GM18507 (cell line): ENCODE measurements at places on chromosomes 7 and 10.

DNA sequence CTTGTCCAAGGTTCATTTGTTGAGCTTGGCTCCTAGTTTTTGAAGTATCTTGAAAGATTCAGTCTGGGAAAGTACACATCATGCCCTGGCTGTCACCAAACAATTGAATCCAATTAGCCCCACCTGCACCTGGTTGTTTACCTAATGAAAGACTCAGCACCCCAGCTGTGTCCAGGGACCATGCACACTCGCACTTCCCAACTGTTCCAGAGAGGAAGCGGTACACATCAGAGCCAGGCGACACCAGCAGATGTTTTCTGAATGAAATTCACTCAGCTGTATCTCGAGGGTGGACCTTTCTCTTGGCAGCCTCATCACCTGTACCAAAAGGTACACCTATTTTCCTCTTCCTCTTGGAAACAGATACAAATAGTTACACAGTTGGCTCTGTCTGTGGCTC is 216.4 kb upstream of the LRGUK start:
- no peak for DNase-seq

DNA sequence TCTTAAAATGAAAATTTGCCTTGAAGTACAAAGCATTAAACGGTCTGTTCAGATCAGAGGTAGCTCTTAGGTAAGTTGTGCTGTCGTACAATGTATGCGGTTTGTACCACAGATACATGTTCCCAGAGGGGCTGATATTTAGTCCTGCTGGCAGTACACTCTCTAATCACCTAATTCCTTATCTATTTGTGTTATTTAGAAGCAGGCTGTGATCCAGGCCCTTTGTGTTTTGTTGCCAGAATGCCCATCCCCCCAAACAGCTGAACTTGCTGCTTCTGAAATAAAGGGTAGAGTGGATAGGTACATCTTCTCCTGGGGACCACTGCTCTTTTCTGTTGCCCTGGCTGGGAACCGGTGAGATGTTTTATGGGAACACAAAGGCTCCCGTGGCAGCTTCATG is 84.5 kb downstream of the SND1 start:
- no peak for DNase-seq

DNA sequence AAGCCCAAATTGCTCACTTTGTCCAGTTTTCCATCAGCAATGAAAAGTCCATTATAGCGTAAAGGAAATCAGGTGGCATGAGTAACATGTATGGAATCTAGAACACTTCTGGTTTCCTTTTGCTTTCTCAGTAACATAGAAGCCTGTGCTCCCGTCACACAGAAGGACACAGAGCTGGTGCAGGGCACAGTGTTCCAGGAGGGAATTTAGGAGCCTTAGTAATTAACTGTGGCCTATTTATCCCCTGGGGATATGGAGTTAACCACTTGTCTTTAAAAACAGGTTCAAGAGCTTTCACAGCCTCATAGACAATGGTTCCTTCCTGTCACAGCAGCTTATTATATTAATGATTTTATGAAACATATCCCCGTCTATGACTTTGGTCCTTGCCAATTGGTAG is 189.9 kb downstream of the NEBL start:
- no peak for DNase-seq

DNA sequence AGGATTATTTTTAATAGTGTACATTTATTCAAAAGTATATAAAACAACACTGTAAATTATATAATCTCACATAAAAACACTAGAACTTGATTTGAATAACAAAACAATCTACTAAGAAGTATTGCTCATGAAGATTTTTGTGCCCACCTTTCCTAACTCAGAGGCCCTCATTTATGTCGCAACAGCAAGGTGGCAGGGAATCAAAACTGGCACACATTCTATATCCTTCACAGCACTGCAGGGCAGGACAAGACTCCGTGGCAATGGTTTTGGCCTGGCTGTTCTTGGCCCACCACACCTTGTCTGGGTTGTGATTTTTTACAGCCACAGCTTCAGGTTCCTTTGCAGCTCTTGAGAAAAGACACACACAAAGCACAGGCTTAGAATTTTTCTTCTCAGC is 3.4 kb upstream of the CUZD1 start:
- DNase-seq, result no peak

GRCh38 chr7:150989456-150989855 is 1.4 kb upstream of the NOS3 start:
- DNase-seq, result no peak

DNA sequence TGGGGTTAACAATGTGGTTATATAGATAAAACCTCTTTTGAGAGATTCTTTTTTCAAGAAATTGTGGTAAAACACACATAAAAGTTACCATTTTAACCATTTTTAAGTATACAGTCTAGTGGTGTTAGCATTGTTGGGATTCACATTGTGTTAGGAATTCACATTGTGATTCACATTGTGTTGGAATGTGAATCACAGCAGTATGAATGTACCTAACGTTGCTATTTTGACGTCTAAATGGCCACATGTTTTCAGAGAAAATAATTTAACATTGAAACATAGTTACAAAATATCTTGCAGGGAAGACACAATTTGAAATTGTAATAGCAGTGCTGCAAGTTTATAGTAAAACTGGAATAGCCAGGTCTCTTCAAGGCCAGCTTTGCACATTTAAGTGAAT is 129.0 kb downstream of the BICC1 start:
- DNase-seq, result no peak

- no peak for DNase-seq
Observed at GRCh38 chr7:16594061-16594460, 51.5 kb downstream of the ANKMY2 start.

DNA sequence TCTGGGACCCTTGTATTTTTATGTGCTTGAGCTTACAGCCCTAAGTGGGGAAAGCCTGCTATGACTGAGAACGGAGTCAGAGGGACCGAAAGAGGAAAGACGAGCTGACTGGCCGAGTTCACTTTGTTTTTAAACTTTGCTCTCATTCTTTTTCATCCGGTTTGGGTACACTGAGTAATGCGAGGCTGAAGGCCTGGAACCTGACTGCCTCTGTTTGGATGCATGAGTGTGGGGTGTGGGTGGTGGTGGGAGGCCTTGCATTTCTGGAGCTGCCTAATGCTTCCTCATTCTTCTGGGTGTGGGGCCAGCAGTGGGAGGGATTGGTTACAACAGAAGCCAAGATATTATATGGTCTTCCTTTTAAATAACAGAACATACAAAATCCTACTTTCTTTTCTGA is 155.5 kb downstream of the BUB3 start:
- DNase-seq, result no peak

DNA sequence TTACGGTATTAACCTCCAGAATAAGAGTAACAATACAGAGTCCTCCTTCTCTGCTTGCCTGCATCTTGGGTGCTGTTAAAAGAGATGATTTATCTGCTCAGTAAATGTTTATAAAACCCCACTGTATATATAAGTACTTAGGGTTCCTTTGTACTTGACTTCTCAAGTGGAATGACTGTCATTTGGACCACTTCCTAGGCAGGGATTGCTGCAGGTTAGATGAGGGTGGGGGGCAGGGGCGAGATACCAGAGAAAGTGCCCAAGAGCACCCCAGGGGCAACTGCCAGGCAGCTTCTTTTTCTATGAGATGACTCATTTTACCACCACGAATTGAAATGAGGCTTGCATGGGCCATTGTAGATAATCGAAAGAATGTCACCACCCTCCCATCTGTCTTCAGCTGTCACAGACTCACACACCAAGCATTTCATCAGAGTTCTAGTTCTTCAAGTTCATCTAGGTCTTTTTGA is 421.9 kb upstream of the GALNT17 start:
- no peak for DNase-seq

GRCh38 chr7:107025449-107026103 is 18.9 kb upstream of the PRKAR2B start:
- no peak for DNase-seq

- no peak for DNase-seq
Observed at GRCh38 chr7:105691680-105692564, 110.6 kb upstream of the EFCAB10 start.

DNA sequence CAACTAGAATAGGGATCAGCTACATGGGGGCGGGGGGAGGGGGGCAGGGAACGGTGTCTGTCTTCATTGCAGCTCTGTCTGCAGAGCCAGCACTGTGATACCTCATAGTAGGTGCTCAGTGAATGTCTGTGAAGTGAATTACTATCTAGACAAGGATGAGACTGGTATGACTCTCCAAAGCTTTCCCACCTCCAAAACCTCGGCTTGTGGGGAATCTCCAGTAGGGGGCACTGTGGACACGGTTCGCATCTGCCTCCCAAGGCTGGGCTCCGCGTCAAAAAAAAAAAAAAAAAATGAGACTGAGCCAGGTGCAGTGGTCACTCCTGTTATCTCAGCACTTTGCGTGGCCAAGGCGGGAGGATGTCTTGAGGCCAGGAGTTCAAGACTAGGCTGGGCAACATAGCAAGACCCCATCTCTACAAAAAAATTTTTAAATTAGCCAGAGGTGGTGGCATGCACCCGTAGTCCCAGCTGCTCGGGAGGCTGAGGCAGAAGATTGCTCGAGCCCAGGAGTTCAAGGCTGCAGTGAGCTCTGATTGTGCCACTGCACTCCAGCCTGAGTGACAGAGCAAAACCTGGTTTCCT is 9.6 kb downstream of the TRIM56 start:
- DNase-seq, result no peak

DNA sequence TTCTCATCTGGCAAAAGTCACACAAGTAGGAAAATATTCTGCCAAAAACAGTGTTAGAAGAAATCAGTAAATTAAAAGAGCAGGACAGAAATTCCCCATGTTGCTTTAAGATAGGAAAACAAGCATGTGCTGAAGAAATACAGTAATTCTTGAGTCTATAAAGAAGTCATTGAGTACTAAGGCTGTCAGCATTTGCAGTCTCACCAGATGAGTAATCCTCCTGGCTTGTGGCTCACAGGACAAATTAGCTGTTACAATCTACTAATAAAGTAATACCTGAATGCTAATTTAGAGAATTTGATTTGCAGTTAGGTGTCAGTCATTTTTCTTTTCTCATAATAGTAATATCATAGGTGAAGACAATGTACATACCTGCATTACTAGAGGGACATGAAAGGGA is 1158.9 kb upstream of the CELF2 start:
- no peak for DNase-seq

GRCh38 chr10:78460204-78460603 is 426.5 kb downstream of the RPS24 start:
- no peak for DNase-seq

GRCh38 chr7:45394117-45394708 is 180.0 kb upstream of the ADCY1 start:
- no peak for DNase-seq

GRCh38 chr10:89966211-89966610 is 264.8 kb downstream of the KIF20B start:
- no peak for DNase-seq

- DNase-seq, result no peak
Observed at GRCh38 chr7:8065356-8065813, 96.8 kb downstream of the GLCCI1 start.

GRCh38 chr7:31033674-31034300 is 18.3 kb upstream of the ADCYAP1R1 start:
- DNase-seq, result no peak

- DNase-seq, result no peak
Observed at GRCh38 chr7:123752534-123752933, 3.7 kb upstream of the WASL start.

DNA sequence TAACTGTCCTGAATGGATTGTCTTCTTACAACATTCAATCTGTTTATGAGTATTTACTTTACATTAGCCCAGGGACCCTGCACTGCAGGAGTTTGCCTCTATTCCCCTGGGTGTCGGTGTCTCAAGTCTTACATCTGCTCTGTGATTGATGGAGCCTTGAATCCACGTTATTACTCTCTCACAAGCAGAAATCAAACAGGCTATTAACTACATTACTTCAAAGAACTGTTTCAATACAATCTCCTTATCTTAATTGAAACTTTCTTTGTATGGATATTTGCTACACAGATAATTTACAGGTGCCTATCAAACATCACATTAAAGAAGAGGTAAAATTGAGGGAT is 3.1 kb upstream of the ARID5B start:
- DNase-seq, result no peak

GRCh38 chr10:102785818-102786217 is 42.1 kb downstream of the WBP1L start:
- no peak for DNase-seq

DNA sequence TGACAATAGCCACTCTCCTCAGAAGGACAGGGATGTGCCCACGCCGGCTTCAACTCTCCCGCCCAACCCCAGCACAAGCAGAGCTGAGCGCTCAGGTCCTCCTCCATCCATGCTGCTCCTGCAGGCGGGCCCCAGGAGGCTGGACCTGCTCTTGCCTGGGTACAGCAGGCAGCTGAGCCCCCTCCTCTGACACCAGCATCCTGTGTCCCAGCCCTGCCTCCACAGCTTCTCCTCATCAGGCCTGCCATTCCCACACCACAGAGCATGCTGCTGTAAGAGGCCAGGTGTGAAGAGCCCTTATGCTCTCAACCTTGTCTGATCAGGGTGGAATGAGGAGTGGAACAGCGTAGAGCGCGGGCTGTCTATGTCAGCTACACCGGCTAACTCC is 302.2 kb downstream of the PTPRN2 start:
- no peak for DNase-seq

DNA sequence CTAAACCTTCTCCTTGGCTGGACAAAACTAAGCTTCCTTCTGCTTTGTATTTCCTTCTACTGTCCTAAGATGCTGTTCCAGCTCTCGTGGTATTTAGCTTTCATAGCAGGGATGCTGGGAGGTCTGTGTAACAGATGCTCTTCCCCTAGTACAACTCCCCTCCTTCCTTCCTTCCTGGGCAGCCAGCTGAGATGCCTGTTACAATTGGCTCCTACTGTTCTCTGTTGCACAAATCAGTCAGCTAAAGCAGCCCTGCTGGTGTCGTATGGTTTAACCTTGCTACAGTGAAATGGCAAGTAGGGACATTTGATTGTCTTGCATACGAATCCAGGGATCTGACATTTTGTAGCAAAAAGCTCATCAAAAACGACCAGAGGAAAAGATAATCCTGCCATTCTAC is 143.8 kb downstream of the ARHGAP21 start:
- no peak for DNase-seq
